Left kidney (tissue), 8 donors: ENCODE measurements at places on chromosomes 2 and 18. TPM values are rescaled to one million over a fixed set of nuclear protein-coding genes. Genes with fewer than 3 reads are reported as not detected.
A peak's percentile ranks its signal among the peaks of the same experiment; 100 is the strongest.

- DNase-seq = no peak
Observed at GRCh38 chr2:233818639-233819621, 35.4 kb downstream of the HJURP start.

GRCh38 chr2:136121204-136121910 is 3.4 kb upstream of the CXCR4 start:
- DNase-seq = no peak

DNA sequence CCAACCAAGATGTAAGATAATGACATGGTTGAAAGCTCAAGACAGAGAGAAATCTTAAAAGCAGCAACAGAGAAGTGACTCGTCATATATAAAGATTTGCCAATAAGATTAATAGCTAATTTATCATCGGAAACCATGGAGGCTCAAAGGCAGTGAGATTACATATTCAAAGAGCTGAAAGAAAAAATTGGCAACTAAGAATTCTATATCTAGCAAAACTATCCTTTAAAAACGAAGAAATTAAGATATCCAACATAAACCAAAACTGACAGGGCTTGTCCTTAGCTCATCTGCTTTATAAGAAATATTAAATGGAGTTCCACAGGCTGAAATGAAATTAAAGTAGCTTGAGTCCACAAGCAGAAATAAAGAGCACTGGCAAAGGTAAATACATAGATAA is 236.6 kb downstream of the ANAPC1 start:
- DNase-seq = no peak

- DNase-seq = no peak
Observed at GRCh38 chr18:62937065-62937464, 221.7 kb downstream of the PHLPP1 start.

- DNase-seq = peak; percentile 88
Observed at GRCh38 chr2:70104231-70105111, 17.2 kb downstream of the PCBP1 start.

GRCh38 chr2:144379851-144380311 is 140.0 kb downstream of the ZEB2 start:
- peak; percentile 31 for DNase-seq

DNA sequence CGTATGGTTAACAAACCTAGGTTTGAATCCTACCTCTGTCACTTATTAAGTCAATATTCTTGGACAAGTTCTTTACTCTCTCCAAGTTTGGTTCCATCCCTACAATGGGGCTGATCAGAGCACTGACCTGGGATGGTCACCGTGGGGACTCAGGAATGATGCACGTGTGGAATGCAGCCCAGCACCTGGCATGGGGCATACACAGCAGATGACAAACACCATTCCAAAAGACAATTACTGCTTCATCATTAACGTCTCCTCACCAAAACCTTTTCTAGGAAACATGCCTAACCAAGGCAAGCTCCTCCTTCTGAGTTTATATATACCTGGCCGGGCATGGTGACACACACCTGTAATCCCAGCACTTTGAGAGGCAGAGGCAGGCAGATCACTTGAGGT is 532.9 kb upstream of the ID2 start:
- no peak for DNase-seq

- DNase-seq = no peak
Observed at GRCh38 chr2:106284255-106284654, 90.2 kb upstream of the UXS1 start.

The FAM117B gene
- 33.6 TPM for polyA plus RNA-seq

The TEX51 gene
- 0.18 TPM for polyA plus RNA-seq

The ANKRD30BL gene
- 0.85 TPM for polyA plus RNA-seq

The NYAP2 gene
- 0.17 TPM for polyA plus RNA-seq

The MARCHF4 gene
- 0.08 TPM for polyA plus RNA-seq
